ENCODE measurements at places on chromosomes 6 and 20.

DNA sequence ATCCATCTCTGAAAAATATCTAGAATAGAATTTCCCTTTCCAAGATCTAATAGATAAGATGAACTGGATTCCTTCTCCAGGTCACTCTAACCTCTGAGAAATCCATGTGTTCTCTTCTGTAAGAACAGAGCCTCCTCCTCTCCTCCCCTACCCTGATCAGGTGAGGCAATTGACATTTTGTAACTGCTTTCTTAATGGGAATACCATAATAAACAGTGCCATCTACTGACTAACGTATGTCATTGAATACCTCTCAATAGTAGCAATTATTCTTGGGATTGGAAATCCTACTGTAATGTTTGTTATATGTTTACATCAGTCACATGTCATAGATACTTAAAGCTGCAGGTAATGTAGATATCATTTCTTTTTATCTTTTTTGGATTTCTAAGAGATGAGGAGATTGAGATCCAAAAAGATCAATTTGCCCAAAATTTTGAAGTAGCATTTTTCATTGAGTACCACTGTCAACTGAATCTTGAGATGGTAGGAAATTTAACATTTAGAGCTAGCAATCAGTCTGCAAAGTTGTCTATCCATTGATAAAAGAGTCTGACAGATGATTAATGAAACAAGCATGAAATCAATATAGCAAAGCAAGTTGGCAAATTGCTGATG, 365.8 kb upstream of the HSF2 start:
- DNase-seq: peak; percentile 65

- no peak for DNase-seq
Measured at GRCh38 chr6:17156966-17157365, 55.1 kb downstream of the STMND1 start.

DNA sequence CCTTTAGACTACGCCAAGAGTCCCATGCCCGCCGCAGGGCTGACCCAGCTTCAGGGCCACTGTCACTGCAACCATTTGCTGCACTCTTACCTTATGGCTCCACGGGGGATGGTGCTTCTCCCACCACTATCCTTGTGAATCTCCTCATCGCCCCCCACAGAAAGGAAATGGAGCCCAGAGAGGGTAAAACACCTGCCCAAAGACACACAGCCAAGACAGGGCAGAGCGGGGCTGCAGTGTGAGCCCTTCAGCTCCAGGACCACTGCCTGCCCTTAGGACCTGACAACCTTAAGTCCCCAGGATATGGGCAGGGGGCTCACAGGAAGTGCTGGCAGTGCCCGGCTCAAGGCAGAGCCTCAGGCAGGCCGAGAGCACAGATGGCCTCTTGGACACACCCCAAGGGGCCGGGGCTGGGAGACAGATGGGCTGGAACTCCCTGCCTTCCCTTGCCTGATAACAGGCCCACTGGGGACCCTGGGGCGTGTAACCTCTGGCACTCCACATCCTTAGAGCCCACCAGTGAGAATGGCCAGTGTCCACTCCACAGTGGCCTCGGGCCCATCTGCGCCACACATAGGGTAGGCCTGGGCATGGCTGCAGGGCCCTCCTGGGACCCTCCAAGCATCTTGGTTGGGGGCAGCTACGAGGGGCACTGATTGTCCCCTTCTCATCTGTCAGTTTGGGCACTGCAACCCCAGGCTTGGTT, 265.2 kb downstream of the TAF4 start:
- DNase-seq: no peak

GRCh38 chr6:144886682-144887081, 601.5 kb downstream of the UTRN start:
- DNase-seq: no peak

GRCh38 chr20:56343861-56344381, 14.9 kb upstream of the FAM210B start:
- no peak for DNase-seq

DNA sequence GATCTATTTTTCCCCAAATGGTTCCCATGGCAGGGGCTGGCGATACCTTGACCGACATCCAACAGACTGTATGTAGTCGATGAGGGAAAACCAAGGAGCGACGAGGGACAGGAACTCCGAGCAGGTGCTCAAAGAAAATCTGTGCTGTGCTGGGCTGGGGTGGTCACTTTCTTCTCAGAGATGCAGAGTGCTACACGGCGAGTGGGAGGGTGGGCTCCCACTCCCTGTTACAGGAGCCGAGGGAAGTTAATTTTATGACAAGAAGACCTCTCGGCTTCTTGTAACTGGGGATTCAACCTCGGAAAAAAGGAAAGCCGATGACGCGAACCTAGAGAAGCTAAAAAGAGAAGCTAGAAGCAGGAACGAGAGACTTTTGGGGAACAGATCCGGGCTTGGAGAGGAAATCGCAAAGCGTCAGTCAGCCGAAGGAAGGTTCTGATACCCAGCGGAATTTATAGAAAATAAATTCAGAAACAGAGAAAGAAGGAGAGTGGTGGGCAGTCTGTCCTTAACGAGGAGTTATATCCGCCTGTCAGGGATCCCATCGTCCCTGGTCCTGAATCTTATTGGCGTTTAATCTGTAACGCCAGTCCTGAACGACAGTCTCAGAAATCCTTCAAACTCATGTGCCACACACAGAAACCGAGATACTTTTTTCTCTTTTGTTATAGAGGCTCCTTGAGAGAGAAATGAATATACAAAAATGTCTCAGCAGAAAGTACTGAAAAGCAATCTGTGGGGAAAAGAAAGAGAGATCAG, 84.6 kb upstream of the ZNF322 start:
- no peak for DNase-seq

DNA sequence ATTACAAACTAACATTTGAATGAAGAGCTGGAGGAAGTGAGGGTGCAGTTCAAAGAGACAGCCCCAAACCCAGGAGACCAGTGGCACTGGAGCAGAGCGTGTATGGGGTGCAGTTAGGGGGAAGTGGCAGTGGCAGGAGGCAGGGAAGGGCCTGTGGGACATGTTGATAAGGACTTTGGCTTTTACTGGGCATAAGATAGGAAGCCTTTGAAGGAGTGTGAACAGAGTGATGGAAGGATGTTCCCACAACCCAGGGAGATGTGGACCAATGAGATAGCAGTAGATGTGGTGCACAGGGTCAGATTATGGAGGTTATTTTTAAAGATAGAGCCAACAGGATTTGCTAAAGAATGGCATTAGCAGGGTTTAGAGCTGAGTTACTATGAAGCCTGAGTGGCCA, 56.4 kb downstream of the AIG1 start:
- DNase-seq: no peak

GRCh38 chr6:25257686-25258348, 21.4 kb upstream of the CARMIL1 start:
- no peak for DNase-seq

- DNase-seq: no peak
Measured at GRCh38 chr20:19277381-19277780, 64.9 kb downstream of the SLC24A3 start.

GRCh38 chr20:45771182-45771759, 20.4 kb downstream of the WFDC3 start:
- DNase-seq: peak; percentile 63

DNA sequence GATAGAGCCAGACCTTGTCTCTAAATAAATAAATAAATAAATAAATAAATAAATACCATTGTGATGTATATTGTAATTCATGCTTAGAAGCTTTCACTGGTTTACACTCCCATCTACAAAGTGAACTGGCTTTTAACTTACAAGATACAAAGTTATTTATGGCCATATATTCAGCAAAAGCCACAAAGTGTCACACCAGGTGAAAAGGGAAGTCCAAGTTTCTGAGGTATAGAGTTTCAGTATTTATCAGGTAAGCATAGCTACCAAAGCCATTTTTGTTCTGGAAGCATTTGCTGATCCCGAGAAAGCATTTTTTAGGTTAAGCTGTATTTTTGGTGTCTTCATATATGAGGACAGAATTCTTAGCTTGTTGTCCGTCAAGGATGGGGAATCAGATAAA, 22.1 kb upstream of the PKIG start:
- no peak for DNase-seq

DNA sequence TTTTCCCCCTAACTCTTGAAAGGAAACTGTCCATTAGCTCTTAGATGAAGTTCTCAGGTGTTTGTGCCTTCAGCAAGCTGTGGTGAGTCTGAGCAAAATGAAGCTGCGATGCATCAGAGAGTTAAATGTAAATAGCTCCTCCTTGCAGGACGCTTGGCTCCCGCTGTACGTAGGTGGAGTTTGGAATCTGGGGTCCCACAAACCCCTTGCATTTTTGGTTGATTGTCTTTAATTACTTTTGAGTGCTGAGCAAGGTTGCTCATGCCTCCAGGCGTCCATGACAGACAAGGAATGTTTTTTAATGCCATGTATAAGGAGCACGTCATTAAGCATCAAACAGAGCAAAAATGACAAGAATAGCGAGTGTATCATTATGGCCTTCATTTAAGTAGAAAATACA, 300.5 kb downstream of the TFAP2C start:
- DNase-seq: no peak

- DNase-seq: no peak
Measured at GRCh38 chr6:147211831-147212230, 7.6 kb downstream of the STXBP5 start.

- no peak for DNase-seq
Measured at GRCh38 chr20:57633945-57634491, 13.8 kb upstream of the ZBP1 start.

DNA sequence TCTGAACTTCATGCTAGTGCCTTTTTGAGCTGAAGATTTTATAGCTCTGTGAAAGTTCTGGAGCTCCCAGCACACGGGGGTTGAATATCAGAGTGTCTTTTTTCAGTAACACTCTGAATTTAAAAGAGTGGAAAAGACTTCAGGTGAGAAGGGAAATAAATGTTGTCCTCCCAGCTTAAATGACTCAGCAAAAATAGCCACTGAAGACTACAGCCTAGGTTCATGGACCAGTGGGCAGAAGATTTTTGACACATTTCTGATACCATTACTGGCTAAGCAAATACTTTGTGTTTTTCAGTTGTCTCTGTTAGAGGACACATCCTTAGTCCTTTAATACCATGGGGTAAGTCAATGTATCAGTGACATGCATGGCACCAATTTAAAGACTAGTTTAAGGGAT, 338.5 kb upstream of the SPTLC3 start:
- no peak for DNase-seq
